A549 treated with Mapracorat at 1 μM for 4 hours (cell line): ENCODE measurements at places on chromosomes 12 and 14. TPM values are rescaled to one million over a fixed set of nuclear protein-coding genes. Genes with fewer than 3 reads are reported as not detected.

TSPAN19 gene
- not detected in 5 replicates for total RNA-seq

NPAS3 gene
- not detected in 5 replicates for total RNA-seq

FAM186B gene
- total RNA-seq: 0.07 to 0.23 TPM (median 0.15 TPM) in 5 replicates

BLOC1S1 gene
- total RNA-seq: 129 to 155 TPM (median 147 TPM) in 5 replicates

P2RX7 gene
- not detected in 5 replicates for total RNA-seq

TBK1 gene
- total RNA-seq: 20.4 to 24.8 TPM (median 23.5 TPM) in 5 replicates

KRT85 gene
- 0.06 to 0.08 TPM (median 0.07 TPM) in 4 of 5 replicates, not detected in the other for total RNA-seq

LRRC10 gene
- not detected in 5 replicates for total RNA-seq

DACT1 gene
- total RNA-seq: 0.31 to 0.65 TPM (median 0.61 TPM) in 5 replicates

GPD1 gene
- total RNA-seq: 0.14 to 0.30 TPM (median 0.18 TPM) in 5 replicates

CLEC2A gene
- total RNA-seq: not detected in 5 replicates

SLC5A8 gene
- not detected in 5 replicates for total RNA-seq

PLXNC1 gene
- 0.03 to 0.23 TPM (median 0.11 TPM) in 5 replicates for total RNA-seq

CCDC197 gene
- total RNA-seq: not detected in 5 replicates

BICDL1 gene
- total RNA-seq: 3.2 to 4.9 TPM (median 3.8 TPM) in 5 replicates

TEX52 gene
- not detected in 5 replicates for total RNA-seq

C3AR1 gene
- total RNA-seq: not detected in 5 replicates

GALNT16 gene
- total RNA-seq: 2.1 to 3.6 TPM (median 3.3 TPM) in 5 replicates

TPPP2 gene
- not detected in 5 replicates for total RNA-seq

CABP1 gene
- total RNA-seq: 0.14 to 0.33 TPM (median 0.22 TPM) in 5 replicates

JPH4 gene
- 0.05 to 0.06 TPM (median 0.06 TPM) in 3 of 5 replicates, not detected in the others for total RNA-seq

WIF1 gene
- total RNA-seq: not detected in 5 replicates

COCH gene
- 22.0 to 28.1 TPM (median 24.9 TPM) in 5 replicates for total RNA-seq

MYF6 gene
- not detected in 5 replicates for total RNA-seq

SLC6A13 gene
- total RNA-seq: 0.17 to 0.36 TPM (median 0.28 TPM) in 5 replicates

TAS2R30 gene
- not detected in 5 replicates for total RNA-seq

CCDC184 gene
- total RNA-seq: 2.6 to 3.8 TPM (median 3.2 TPM) in 5 replicates

ACOT6 gene
- total RNA-seq: not detected in 5 replicates

RTN1 gene
- total RNA-seq: 0.05 TPM in 2 of 5 replicates, not detected in the others

PALS1 gene
- total RNA-seq: 13.7 to 16.0 TPM (median 15.5 TPM) in 5 replicates

TMTC1 gene
- total RNA-seq: 0.05 to 0.21 TPM (median 0.07 TPM) in 5 replicates

SYNE2 gene
- 9.9 to 12.6 TPM (median 10.6 TPM) in 5 replicates for total RNA-seq

AGAP2 gene
- 0.08 to 0.23 TPM (median 0.14 TPM) in 5 replicates for total RNA-seq

AHNAK2 gene
- total RNA-seq: 204 to 245 TPM (median 216 TPM) in 5 replicates

ARL6IP4 gene
- 207 to 258 TPM (median 250 TPM) in 5 replicates for total RNA-seq

TMCC3 gene
- total RNA-seq: 0.88 to 1.7 TPM (median 1.1 TPM) in 5 replicates

BRF1 gene
- 23.3 to 30.1 TPM (median 28.2 TPM) in 5 replicates for total RNA-seq

SLC39A5 gene
- not detected in 5 replicates for total RNA-seq

CSRP2 gene
- total RNA-seq: 18.7 to 21.7 TPM (median 20.1 TPM) in 5 replicates

CLEC14A gene
- total RNA-seq: not detected in 5 replicates

KRT75 gene
- total RNA-seq: 0.07 to 0.14 TPM (median 0.10 TPM) in 4 of 5 replicates, not detected in the other

ATP5MC2 gene
- 639 to 703 TPM (median 667 TPM) in 5 replicates for total RNA-seq

TTC6 gene
- total RNA-seq: 0.15 to 0.47 TPM (median 0.31 TPM) in 5 replicates

MYF5 gene
- not detected in 5 replicates for total RNA-seq

TUBA1B gene
- total RNA-seq: 2,300 to 2,554 TPM (median 2,409 TPM) in 5 replicates

GPR162 gene
- 0.23 to 0.53 TPM (median 0.45 TPM) in 5 replicates for total RNA-seq

PLEK2 gene
- 16.7 to 21.8 TPM (median 18.4 TPM) in 5 replicates for total RNA-seq

KIF5A gene
- total RNA-seq: 0.13 to 0.29 TPM (median 0.20 TPM) in 5 replicates

NANOG gene
- total RNA-seq: not detected in 5 replicates

CFAP251 gene
- total RNA-seq: 0.96 to 1.7 TPM (median 1.5 TPM) in 5 replicates

DIO3 gene
- total RNA-seq: not detected in 5 replicates

PIWIL1 gene
- not detected in 5 replicates for total RNA-seq

TTC8 gene
- total RNA-seq: 35.0 to 44.2 TPM (median 38.5 TPM) in 5 replicates

VRTN gene
- not detected in 5 replicates for total RNA-seq
